ENCODE measurements at places on chromosomes 16 and 17.

GRCh38 chr17:58691701-58692238 is at the start of gene TEX14:
Gene TEX14 (minus strand): TSS chr17:58692045. CDS start chr17:58652001, 40,044 bp downstream.
- no peak for DNase-seq

- DNase-seq: no peak
These were observed 9.2 kb upstream of the SPPL2C start for GRCh38 chr17:45835481-45835880.

- no peak for DNase-seq
These were observed 9.9 kb downstream of the AHSP start for GRCh38 chr16:31537362-31538242.

GRCh38 chr16:85553436-85554113 is 59.5 kb upstream of the GSE1 start:
- DNase-seq: peak; percentile 34

GRCh38 chr16:70472786-70473433 is 18.5 kb downstream of the FCSK start:
- DNase-seq: no peak

DNA sequence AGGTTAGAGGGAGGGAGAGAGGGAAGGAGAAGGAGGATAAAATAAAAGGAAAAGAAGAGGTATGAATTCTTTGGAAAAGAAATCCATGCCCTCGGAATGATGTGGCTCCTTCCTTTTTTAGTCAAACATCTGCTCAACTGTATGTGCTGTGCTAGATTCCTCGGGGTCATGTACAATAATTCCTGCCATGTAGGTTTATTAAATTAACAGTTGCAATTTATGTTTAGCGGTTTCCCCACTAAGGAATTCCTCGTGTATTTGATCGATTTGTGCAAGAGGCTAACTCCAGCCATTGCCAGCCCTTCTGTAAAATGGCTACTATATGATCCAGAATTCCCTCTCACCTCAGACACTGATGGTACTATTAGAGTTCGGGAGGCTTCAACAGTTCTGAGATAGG is 83.0 kb upstream of the TBX2 start:
- no peak for DNase-seq

GRCh38 chr16:66661210-66661560 is 35.4 kb downstream of the CMTM4 start:
- no peak for DNase-seq

DNA sequence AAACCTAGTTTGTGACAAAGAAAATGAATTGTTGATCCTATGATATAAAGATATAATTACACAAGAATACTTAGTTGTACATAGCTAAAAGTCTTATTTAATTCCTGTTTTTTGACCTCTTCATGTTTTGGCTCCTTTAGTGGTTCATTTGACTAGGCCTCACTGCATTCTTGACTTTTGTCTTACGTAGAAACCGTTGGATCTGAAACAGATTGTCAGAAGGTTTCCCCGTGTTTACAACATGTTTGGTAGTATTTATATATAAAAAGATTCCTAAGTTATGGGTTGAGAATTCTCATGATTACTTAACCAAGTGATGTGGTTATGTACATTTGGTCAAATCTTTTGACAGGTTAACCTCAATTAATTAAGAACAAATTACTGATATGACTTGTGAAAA is 162.8 kb downstream of the BCAS3 start:
- no peak for DNase-seq

- DNase-seq: no peak
These were observed at the start of gene MYL4 for GRCh38 chr17:47208744-47209488. Gene MYL4 (plus strand): TSS chr17:47209348. CDS start chr17:47209423, 75 bp downstream.

DNA sequence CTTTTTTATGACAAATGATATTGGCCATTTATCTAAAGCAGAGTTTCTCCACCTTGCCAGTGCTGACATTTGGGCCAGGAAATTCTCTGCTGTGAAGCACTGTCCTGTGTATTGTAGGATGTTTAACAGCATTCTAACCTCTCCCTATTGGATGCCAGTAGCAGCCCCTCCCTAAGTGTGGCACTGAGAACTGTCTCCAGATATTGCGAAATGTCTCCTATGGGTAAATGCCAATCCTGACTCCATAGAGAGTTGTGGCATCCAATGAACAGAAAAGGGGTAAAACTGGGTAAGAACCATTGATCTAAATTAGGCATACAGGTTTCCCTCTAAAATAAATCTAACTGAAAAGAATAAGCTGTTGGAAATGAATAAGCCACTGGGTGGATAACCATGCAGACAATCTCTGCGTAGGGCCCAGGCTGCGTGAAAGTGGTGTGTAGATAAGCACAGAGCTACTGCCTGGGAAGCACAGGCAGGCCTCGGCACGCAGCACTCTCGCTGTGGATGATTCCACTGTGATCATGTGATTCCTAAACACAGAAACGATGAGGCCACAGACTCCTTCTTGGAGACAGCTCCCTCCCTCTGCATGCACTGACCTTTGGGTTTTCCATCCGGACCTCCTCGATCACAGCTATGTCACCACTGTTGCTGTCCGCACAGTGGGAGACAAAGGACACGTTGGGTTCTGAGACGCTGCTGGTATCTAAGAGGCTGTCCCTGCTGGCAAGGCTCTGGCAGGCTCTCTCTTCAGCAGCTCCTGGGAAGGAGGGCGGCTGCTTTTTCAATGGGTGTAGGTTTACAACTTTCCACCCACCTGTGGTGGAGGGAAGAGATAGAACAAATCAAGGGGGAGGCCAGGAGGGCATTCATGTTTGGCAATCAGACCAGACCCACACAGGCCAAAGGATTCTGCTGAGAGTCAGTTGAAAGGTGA is 44.1 kb downstream of the GTF3C1 start:
- DNase-seq: no peak

GRCh38 chr17:77596491-77597417 is 361.7 kb upstream of the TNRC6C start:
- no peak for DNase-seq

DNA sequence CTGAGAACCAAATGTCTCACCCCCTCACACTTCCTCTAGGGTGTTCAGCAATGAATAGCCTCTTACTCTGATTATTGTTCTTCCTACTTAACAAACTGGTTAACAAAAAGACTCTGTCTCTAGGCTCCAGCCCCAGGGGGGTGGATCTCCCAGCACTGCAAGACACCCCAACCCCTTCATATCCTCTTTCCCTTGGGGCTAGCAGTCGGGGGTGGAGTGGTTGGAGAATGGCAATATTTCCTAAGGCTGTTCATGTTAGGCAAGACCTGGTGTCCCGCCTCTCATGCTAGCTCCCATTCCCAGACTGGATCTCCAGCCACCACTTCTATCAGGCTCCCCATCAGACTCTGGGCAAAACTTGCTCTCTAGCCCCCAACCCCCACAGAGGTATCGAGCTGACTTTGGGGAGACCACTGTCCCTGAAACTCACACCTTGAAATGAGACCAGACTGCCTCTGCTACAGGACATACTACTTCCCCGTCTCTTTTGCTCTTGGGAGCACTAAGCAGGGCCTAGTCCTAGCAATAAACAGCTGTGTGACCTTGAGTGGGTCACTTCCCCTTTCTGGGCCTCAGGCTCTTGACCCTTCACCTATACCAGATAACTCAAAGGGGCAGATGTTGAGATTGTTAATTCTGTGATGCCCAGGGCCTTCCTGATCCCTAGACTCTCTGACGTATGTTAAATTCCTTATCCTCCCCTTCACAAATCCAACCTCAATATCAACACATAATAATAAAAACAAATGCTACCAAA is 2.4 kb downstream of the SLC25A35 start:
- no peak for DNase-seq

DNA sequence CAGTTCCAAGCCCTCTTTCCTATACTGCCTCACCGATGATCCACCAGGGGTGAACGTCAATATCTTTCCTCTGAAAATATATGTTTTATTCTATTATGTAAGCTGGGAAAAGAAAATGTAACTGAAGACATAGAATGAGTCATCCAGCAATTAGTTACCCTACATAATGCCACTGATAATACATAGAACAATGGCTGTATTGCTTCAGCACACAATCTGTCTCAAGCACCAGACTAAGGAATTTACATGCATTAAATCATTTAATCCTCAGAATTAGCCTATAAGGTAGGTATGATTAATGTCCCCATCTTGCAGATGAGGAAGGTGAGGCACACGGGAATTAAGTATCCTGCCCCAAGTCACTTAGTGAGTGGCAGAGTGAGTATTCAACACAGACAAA is 472.8 kb downstream of the TOX3 start:
- no peak for DNase-seq

DNA sequence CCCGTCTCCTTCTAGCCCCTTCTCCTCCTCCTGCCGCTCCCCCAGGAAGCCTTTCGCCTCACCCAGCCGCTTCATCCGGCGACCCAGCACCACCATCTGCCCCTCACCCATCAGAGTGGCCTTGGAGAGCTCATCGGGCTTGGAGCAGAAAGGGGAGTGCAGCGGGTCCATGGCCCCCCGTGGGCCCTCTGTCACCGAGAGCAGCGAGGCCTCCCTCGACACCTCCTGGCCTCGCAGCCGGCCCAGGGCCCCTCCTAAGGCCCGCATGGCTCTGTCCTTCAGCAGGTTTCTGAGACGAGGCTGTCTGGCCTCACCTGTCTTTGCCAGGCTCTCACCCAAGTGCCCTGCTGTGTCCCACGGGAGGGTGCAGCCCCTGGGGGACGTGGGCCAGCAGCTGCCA is 87.9 kb downstream of the RGS9 start:
- no peak for DNase-seq

DNA sequence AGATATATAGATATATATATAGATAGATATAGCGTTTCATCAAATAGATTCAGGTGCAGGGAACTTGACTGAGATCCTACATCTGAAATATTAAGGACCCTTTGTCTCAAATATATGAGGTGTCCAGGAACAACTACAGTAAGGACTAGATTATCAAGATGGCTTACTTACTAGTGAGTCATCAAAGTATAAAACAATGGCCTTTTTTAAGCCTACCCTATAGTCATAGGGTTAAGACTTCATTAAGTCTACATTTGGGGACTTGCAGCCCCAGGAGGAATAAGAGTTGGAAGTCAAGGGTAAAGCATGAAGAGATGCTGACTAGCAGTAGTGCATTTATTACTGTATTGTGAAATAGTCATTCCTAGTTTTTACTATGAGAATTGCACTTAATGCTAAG is 1023.4 kb downstream of the CDH11 start:
- no peak for DNase-seq

- no peak for DNase-seq
These were observed 1.7 kb upstream of the PLK1 start for GRCh38 chr16:23676924-23677480.
